CD8-positive, alpha-beta memory T cell (primary cell): ENCODE measurements at places on chromosomes 5 and 9. TPM values are rescaled to one million over a fixed set of nuclear protein-coding genes. Genes with fewer than 3 reads are reported as not detected.

DNA sequence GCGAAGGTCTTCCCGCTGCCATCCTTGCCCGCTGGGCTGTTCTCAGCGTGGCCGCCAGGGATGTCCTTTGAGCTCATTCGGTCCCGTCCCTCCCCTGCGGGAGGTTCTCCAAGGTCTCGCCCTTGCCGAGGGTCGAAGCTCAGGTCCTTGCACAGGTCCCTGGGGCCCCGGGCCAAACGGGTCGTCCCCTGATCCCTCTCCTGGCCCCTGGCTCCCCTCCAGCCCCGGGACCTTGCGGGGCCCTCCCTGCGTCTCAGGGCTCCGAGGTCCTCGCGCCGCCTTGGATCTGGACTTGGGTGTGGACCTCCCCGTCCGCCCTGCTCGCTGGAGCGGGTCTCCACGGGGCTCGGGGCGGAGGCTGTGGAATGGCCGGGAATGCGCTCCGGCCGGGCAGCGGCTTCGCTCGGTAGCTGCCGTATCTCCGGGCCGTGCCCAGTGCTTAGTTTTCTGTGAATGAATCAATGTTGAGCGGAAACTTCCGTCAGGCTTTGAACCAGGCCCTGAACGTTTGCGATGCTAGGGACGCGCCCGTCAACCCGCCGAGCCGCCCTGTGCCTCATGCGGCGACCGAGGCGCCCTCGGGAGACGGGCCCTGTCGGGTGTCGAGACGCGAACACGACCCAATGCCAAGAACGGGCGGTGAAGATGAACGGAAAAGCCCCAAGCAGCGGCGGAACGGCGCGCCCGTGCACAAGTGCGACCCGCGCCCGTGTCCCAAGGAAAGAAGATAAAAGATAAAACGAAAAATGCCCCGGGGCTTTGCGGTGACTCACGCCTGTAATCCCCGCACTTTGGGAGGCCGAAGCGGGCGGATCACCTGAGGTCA, 780 bp downstream of the RNU6ATAC start:
- peaks cover 10% of the 10 kb centered on the region for H3K4me1 ChIP-seq
- no peaks in the 10 kb centered on the region for H3K36me3 ChIP-seq
- DNase-seq = peak; percentile 70
- H3K4me3 ChIP-seq = no peak overlapping the region
- no peaks in the 10 kb centered on the region for H3K27me3 ChIP-seq
- H3K27ac ChIP-seq = no peak overlapping the region

GRCh38 chr9:124660341-124660801, 110.7 kb downstream of the NR6A1 start:
- H3K27ac ChIP-seq = peak overlapping the region; percentile 49
- peak overlapping the region; percentile 52 for H3K4me3 ChIP-seq
- DNase-seq = peak; percentile 9
- peaks cover 16% of the 10 kb centered on the region for H3K4me1 ChIP-seq
- H3K36me3 ChIP-seq = no peaks in the 10 kb centered on the region

DNA sequence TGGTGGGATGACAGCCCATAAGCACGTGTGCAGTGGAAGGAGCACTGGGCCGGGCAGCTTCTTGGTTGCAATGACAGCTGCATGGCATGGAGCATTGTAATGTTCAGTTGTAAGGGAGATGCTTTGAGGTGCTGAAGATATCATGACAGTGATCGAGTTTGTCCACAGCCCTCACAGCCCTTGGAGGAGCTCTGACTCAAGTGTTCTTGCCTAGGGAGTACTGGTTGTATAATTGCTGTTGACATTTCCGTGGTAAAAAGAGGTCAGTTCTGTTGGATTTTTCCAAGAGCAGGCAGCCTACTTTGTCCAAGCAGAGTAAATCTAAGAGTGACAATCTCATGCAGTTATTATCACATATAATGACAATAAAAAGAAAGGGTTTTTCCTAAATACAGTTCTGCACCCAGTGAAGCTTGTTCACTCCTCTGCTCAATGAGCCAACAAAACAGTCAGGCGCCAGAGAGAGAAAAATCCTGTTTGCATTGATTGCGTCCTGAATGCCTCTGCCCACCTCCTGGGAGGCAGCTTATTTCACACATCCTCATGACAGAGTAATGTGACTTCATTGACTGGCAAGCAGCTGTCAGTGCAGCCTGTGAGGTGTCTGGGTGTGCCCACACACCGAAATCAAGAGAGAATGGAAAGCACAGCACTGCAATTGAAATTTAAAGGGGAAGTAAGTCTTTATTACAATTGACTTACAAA, 248.0 kb downstream of the NTRK2 start:
- H3K4me1 ChIP-seq = no peaks in the 10 kb centered on the region
- no peak overlapping the region for H3K4me3 ChIP-seq
- H3K27ac ChIP-seq = no peak overlapping the region
- no peaks in the 10 kb centered on the region for H3K36me3 ChIP-seq

DNA sequence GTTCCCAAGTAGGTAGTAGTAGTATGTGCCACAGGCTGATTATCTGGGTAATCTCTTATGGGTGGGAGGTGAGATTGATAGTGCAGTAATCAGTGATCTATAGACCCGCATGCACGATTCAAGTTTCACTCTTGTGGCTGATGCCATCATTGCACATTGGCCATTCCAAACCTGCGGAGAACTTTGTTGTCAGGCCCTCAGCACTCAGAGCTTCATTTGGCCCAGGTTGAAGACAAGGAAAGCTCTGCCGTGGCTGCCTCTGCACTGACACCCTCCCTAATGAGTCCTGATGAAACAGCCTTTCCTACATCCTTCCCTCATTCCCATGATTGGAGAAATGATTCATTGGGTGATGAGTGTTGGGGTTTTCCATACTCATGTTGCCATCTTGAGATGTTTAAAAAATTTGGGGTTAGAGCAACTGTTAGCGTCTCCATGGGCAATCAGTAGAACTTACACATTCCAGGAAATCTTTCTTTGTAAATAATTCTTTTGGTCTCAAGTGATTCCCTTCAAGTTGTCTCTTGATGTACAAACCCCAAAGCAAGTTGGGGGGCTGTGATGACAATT, 22.9 kb downstream of the PROP1 start:
- no peaks in the 10 kb centered on the region for H3K27me3 ChIP-seq
- no peaks in the 10 kb centered on the region for H3K36me3 ChIP-seq
- no peaks in the 10 kb centered on the region for H3K4me1 ChIP-seq
- DNase-seq = no peak

DNA sequence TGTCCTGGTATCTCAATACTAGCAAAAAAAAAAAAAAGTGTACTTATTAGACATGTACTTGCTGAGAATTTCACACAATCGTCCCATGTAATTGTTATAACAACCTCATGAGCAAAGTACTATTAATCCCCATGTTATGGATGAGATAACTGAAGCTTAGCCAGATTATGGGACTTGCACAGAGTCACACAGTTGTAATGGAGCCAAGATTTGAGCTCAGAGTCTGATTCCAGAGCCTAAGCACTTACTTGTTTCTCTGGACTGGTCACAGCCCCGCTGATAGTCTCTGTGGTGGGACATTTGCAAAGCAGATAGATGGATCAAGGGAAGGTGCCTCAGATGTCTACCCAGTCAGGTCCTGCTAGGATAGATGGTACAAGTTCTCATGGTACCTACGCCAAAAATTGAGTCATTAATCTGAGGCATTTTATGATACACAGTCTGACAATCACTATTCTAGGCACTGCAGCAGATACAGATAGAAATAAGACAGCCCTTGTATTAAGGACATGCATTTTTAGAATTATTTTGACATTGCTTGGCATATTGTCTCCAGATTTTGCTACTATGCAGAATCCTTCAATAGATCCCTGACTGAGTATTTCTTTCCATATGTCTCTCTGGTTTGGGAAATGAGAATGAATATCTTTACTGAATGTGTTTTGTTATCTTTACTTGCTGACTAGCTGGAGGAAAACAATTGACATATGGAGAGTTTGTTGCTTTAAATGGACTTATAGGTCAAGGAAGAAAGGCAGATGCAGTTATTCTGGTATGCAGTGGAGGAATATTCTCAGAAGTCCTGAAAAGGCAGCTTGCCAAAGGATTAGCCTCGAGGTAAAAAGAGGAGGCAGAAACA, 149.5 kb downstream of the ADAMTSL1 start:
- DNase-seq = no peak
- H3K27me3 ChIP-seq = no peaks in the 10 kb centered on the region
- H3K4me1 ChIP-seq = no peaks in the 10 kb centered on the region
- H3K27ac ChIP-seq = no peak overlapping the region
- no peaks in the 10 kb centered on the region for H3K36me3 ChIP-seq
- H3K4me3 ChIP-seq = no peak overlapping the region

GRCh38 chr9:108185613-108186012, 670.2 kb downstream of the ACTL7B start:
- no peak overlapping the region for H3K4me3 ChIP-seq
- H3K36me3 ChIP-seq = no peaks in the 10 kb centered on the region
- no peaks in the 10 kb centered on the region for H3K27me3 ChIP-seq
- no peaks in the 10 kb centered on the region for H3K4me1 ChIP-seq

DNA sequence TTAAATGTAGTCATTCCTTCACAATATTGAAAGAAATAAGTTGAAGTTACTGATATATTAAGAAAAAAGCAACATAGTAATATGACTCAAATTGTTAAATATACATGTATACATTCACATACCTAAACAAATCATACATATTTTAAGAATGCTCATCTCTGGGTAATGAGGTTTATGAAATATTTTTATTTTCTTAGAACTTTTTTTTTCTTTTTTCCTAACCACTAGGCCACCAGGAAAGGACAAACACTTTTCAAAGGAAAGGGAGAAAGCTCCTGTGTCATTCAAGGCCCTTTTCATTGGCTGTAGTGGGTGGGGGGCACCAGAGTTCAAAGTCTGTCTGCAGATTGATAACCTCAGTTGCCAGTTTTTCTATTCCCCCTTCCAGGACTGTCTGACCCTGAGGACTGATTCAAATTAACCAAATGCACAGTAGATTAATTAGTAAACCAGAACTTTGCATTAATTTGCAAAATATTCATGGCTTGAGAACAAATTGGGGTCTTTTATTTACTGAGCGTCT, 72.9 kb upstream of the NIPAL4 start:
- no peak overlapping the region for H3K4me3 ChIP-seq
- H3K36me3 ChIP-seq = peaks cover 82% of the 10 kb centered on the region
- no peak overlapping the region for H3K27ac ChIP-seq
- no peak for DNase-seq
- no peaks in the 10 kb centered on the region for H3K27me3 ChIP-seq

GRCh38 chr9:137318602-137319001, 16.5 kb upstream of the NRARP start:
- peaks cover 10% of the 10 kb centered on the region for H3K4me1 ChIP-seq
- H3K27ac ChIP-seq = no peak overlapping the region
- peak; percentile 38 for DNase-seq
- no peaks in the 10 kb centered on the region for H3K36me3 ChIP-seq

- H3K4me1 ChIP-seq = no peaks in the 10 kb centered on the region
- H3K36me3 ChIP-seq = no peaks in the 10 kb centered on the region
- no peak for DNase-seq
- H3K27ac ChIP-seq = no peak overlapping the region
Measured at GRCh38 chr9:116232424-116233159, 79.0 kb downstream of the PAPPA start.

DNA sequence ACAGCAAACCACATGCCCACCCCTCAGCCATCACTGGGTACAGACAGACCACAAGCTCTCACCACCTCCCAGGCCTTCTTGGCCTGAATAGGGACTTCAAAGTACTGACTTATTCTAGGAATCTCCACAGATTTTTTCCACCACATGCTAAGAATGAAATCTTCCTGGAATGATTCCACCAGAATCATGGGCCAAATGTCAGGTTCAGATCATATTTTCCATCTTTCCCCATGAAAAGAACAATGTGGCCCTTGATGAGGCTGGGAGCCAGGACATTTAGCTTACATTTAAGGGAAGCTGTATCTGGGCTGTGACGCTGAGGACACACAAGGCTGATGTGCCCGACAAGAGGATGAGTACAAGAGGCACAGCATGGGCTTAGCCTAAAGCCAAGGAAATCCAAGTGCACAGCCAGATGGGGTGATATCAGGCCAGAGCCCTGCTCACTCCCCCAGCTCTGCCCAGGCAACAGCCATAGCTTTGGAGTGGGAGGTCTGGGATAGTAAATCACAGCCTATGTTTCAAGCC, 28.1 kb downstream of the ACSL6 start:
- no peak overlapping the region for H3K27ac ChIP-seq
- no peak for DNase-seq
- H3K36me3 ChIP-seq = no peaks in the 10 kb centered on the region
- no peaks in the 10 kb centered on the region for H3K27me3 ChIP-seq

GRCh38 chr9:69145144-69145715, 28.8 kb upstream of the TJP2 start:
- no peak overlapping the region for H3K4me3 ChIP-seq
- no peak overlapping the region for H3K27ac ChIP-seq
- H3K27me3 ChIP-seq = no peaks in the 10 kb centered on the region
- no peak for DNase-seq

DNA sequence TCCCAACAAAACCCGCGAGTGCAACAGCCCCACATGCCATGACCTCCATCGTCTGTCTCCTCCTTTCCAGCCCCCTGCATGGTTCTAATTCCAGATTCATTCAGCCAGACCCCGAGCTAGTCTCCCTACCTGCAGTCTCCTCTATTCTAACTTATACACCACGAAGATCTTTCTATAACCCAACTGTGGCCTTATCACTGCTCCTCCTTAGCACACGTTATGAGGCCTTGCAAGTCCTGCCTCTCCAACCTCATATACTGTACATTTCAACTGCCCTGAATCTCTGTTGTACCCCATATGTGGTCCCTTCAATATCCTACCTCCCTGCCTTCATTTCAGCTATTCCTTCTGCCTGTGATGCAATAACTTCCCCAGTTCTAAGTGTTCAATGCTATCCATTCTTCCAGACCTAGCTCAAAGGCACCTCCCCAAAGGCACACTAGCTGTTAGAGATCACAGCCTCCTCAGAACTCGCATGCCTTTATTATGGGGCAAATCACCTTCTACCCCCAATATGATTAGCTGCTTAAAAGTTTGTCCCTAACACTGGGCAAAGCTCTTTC, 215.1 kb upstream of the TRIM32 start:
- H3K27me3 ChIP-seq = no peaks in the 10 kb centered on the region
- peak overlapping the region; percentile 60 for H3K27ac ChIP-seq
- no peak overlapping the region for H3K4me3 ChIP-seq
- no peak for DNase-seq
- H3K4me1 ChIP-seq = no peaks in the 10 kb centered on the region
- H3K36me3 ChIP-seq = no peaks in the 10 kb centered on the region

DNA sequence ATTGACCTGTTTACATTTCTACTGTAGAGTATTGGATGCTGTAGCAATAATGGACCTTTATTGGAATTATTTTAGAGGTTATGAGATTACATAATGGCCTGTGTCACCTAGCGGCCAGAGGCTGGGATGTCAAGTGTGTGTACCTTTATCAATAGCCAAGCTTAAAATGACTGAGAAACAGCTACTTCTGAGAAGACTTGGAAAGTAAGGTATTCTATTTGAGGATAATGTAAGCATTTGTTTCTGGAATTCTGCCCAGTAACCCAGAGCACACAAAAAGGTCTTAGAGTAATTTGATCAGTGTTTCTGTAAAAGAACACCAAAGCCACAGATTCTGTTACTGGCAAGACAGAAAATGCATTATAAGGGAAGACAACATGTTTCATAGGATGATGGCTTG, 116.8 kb downstream of the MACIR start:
- H3K27me3 ChIP-seq = no peaks in the 10 kb centered on the region
- no peak overlapping the region for H3K27ac ChIP-seq
- no peaks in the 10 kb centered on the region for H3K36me3 ChIP-seq
- no peak overlapping the region for H3K4me3 ChIP-seq
- no peaks in the 10 kb centered on the region for H3K4me1 ChIP-seq

The PCA3 gene
- not detected for total RNA-seq

The MAP3K1 gene
- total RNA-seq = 18.7 TPM

The CDX1 gene
- not detected for total RNA-seq

The GCNT4 gene
- total RNA-seq = 1.6 TPM

The SLC36A2 gene
- not detected for total RNA-seq

The DND1 gene
- total RNA-seq = 2.9 TPM
